ENCODE measurements at places on chromosomes 3 and 15. TPM values are rescaled to one million over a fixed set of nuclear protein-coding genes. Genes with fewer than 3 reads are reported as not detected.

DNA sequence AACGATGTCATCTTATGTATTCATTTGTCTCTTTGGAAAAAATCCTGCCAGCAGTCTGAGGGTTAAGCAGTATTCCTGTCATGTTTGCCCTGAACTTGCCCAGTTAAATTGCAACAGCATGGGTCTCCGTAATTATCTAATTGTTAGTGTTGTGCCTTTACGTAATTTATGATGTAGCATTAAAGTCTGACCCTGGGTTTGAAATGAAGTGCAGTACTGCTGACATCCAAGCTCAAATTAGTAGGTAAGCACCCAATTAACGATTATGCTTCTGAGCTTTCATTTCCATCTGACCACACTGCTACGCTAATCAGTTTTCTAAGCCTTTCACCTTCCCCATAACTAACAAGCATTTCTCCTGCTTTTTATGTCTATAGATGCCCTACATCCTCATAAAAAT, 241.8 kb downstream of the ARRDC4 start:
- DNase-seq: no peak
- H3K27ac ChIP-seq: no peak overlapping the region
- H3K4me3 ChIP-seq: no peak overlapping the region
- no peaks in the 10 kb centered on the region for H3K36me3 ChIP-seq

DNA sequence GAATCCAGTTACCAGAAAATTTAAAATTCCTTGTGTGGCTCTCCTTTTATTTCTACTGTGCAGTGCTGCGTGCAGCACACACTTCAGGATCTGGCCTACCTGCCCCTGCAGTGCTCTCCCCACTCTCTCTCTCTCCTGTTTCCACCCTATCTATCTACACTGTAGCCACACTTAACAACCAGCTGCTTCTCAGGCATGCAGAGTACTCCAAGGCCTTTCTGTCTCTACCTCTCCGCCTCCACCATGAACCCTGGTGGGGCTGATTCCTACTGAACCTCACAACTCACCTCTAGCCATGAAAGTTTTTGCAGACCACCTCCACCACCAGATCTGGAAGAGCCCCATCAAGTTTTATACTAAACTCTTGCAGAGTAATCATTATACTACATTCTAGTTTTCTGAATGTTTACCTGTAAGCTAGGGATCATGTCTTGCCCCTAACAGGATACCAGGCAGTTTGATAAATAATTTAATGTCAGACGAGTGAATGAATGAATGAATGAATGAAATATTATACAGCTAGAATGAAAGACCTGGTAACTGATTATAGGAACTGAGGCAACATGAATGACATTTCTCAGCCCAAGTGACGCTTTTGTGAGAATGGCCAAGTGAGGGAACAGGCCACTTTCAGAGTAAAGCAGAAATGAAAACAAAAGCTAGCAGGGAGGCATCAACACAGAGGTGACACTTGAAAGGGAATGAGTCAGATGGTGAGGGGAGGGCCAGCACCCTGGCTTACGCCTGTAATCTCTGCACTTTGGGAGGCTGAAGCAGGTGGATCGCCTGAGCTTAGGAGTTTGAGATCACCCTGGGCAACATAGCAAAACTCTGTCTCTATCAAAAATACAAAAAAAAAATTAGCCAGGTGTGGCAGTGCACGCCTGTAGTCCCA, 363.5 kb downstream of the FOXP1 start:
- no peak for DNase-seq
- no peaks in the 10 kb centered on the region for H3K4me1 ChIP-seq
- no peaks in the 10 kb centered on the region for H3K36me3 ChIP-seq
- H3K27me3 ChIP-seq: no peaks in the 10 kb centered on the region
- H3K4me3 ChIP-seq: no peak overlapping the region
- H3K27ac ChIP-seq: no peak overlapping the region

DNA sequence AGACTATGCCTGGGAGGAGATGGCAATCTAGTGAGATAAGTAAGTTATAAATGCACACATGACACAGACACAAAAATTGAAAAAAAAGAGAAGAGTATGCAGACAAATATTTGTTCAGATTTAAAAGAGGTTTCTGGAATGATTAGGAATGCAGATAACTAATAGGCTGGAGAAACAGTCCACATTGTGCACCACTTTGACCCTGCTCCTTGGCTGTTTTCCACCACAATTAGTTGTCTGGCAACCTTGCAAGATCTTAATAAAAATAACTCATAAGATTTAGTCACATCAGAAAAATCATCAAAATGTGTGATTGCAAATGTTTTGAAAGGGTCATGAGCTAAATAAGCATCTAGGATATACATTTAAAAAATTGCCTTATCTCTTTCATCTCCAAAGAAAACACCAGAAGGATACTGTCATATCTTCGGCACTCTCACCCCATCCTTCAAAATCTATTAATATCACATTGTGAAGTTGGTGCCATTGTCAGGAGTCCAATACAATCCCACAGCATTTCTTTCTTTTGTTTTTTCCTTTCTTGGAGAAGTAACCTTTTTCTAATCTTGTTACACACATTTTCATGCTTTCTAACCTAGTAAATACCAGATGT, 153.7 kb upstream of the KCNMB2 start:
- DNase-seq: no peak
- no peaks in the 10 kb centered on the region for H3K4me1 ChIP-seq
- no peaks in the 10 kb centered on the region for H3K27me3 ChIP-seq
- no peak overlapping the region for H3K4me3 ChIP-seq

- no peaks in the 10 kb centered on the region for H3K36me3 ChIP-seq
- no peak overlapping the region for H3K27ac ChIP-seq
- no peaks in the 10 kb centered on the region for H3K27me3 ChIP-seq
- peak; percentile 47 for DNase-seq
These were observed 7.7 kb downstream of the RYK start for GRCh38 chr3:134242649-134243617.

DNA sequence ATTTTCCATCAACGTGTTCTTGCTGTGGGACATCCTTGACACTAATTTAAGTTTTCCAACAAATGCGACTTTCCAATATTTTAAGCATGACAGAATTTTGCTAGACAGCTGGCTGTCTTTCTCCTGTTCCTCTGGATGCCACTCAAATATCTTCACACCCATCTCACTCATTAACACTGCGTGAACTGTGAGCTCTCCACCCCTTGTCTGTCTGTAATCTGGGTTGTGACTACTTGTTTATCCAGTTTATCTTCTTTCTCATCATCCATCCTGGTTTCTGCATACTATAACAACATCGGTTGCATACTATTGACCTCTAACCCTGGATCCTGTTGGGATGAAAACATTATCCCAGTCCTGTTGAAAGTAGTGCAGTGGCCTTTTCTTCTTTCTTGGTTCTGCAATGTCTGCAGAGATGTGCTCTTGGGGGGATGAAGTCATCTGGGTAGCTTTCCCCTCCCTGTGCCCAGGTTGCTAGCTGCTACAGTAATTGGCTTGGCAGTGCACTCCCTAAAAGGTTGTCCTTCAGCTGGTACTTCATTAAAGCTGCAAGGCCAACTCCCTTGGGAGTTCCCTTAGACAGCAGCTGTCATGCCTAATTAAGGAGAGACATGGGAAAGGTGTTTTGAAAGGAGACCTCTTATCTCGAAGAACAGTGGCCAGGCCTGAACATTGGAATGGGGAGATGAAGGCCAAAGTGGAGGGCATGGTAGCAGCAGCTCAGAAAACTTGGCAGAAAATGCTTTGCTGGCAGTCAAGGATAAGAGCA, 24.7 kb downstream of the KAT2B start:
- H3K27ac ChIP-seq: no peak overlapping the region
- no peaks in the 10 kb centered on the region for H3K27me3 ChIP-seq
- no peaks in the 10 kb centered on the region for H3K4me1 ChIP-seq
- H3K36me3 ChIP-seq: no peaks in the 10 kb centered on the region

GRCh38 chr15:98785807-98786621, 137.7 kb downstream of the IGF1R start:
- no peak overlapping the region for H3K27ac ChIP-seq
- DNase-seq: no peak
- no peaks in the 10 kb centered on the region for H3K36me3 ChIP-seq
- no peaks in the 10 kb centered on the region for H3K27me3 ChIP-seq

DNA sequence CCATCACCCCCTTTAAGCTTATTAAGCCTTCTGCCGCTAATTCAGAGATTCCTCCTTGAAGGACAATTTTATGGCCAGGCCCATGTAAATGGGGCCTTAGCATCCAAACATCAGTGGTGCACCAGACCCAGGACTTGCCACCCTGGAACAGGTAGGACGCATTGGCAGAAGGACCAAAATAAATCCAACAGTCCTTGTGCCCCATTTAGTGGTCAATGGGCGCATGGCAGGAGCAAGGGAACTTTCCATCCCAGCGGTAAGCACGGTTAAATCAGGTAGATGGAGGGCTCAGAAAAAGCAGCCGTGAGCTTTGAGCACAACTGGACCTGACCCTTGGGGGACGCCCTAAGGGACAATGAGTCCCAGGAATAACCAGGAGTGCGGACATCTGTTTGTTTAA, 540.8 kb upstream of the ROBO1 start:
- H3K4me3 ChIP-seq: no peak overlapping the region
- no peak overlapping the region for H3K27ac ChIP-seq
- H3K36me3 ChIP-seq: no peaks in the 10 kb centered on the region

DNA sequence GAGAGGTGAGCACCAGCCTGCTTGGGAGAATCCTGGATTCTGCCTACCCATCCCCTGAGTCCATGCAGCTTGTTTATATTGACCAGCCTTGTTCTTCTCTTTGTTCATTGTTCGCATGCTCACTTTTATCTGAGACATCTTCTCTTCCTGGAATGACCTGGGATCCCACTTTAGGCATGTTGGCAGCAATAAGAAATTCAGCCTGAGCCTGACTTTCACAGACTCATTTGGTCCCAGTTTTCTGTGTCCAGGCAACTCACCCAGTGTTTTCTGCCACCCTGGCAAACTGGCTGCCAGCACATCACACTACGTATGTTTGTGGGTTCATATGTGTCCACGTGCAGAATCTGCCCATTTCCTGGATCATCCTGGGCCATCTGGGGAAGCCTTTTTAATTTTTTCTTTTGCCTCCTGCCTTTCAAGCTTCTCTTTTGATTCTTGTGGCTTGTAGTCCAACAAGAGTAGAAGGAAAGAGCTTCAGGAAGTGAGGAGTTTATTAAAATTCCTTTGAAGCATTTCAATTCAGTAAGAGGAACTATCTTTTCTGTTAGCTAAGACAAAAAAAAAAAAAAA, 199.9 kb downstream of the FNDC3B start:
- no peak overlapping the region for H3K4me3 ChIP-seq
- no peaks in the 10 kb centered on the region for H3K36me3 ChIP-seq
- no peaks in the 10 kb centered on the region for H3K4me1 ChIP-seq
- H3K27ac ChIP-seq: no peak overlapping the region
- no peak for DNase-seq

GRCh38 chr15:28167042-28167441, 67.9 kb upstream of the OCA2 start:
- H3K4me1 ChIP-seq: no peaks in the 10 kb centered on the region
- no peak overlapping the region for H3K4me3 ChIP-seq
- no peaks in the 10 kb centered on the region for H3K27me3 ChIP-seq
- DNase-seq: no peak
- H3K36me3 ChIP-seq: peaks cover 7% of the 10 kb centered on the region
- H3K27ac ChIP-seq: no peak overlapping the region

DNA sequence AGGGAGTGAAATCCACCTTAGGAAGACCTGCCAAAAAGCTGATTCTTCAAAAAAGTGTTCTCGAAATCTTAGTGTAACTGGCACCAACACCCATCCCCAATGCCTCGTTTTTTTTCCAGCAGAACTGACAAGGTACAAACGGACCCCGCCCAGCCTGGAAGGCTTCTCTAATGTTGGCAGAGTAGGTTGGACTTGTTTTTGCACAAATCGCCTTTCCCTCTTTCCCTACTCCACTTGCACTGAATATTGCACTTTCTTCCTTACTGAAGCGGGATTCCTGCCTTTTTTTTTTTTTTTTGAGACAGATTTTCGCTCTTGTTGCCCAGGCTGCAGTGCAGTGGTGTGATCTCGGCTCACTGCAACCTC, 544 bp upstream of the TIMMDC1 start:
- H3K27ac ChIP-seq: peak overlapping the region; percentile 79
- peak overlapping the region; percentile 81 for H3K4me3 ChIP-seq
- no peaks in the 10 kb centered on the region for H3K27me3 ChIP-seq
- H3K4me1 ChIP-seq: peaks cover 16% of the 10 kb centered on the region
- DNase-seq: no peak

DNA sequence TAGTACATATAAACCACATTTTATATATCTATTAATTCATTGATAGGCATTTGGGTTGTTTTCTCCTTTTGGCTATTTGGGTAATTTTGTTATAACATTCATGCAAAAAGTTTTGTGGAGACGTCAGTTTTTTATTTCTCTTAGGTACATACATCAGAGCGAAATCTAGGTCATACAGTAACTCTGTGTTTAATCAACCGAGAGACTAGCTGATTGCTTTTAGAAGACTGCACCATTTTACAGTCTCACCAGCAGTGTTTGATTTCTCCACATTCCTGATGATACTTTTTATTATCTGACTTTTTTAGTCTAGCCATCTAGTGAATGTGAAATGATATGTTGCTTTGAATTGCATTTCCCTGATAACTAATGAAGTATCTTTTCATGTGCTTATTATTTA, 1019.3 kb downstream of the NSUN3 start:
- no peaks in the 10 kb centered on the region for H3K27me3 ChIP-seq
- no peak overlapping the region for H3K4me3 ChIP-seq
- H3K36me3 ChIP-seq: no peaks in the 10 kb centered on the region

- no peak for DNase-seq
- H3K4me1 ChIP-seq: peaks cover 5% of the 10 kb centered on the region
- H3K36me3 ChIP-seq: no peaks in the 10 kb centered on the region
- H3K4me3 ChIP-seq: no peak overlapping the region
- H3K27me3 ChIP-seq: no peaks in the 10 kb centered on the region
These were observed 37.2 kb upstream of the ACAD9 start for GRCh38 chr3:128841926-128842920.

GRCh38 chr15:93141371-93141794, 52.4 kb upstream of the RGMA start:
- H3K36me3 ChIP-seq: no peaks in the 10 kb centered on the region
- H3K4me1 ChIP-seq: no peaks in the 10 kb centered on the region
- no peaks in the 10 kb centered on the region for H3K27me3 ChIP-seq
- DNase-seq: no peak

DNA sequence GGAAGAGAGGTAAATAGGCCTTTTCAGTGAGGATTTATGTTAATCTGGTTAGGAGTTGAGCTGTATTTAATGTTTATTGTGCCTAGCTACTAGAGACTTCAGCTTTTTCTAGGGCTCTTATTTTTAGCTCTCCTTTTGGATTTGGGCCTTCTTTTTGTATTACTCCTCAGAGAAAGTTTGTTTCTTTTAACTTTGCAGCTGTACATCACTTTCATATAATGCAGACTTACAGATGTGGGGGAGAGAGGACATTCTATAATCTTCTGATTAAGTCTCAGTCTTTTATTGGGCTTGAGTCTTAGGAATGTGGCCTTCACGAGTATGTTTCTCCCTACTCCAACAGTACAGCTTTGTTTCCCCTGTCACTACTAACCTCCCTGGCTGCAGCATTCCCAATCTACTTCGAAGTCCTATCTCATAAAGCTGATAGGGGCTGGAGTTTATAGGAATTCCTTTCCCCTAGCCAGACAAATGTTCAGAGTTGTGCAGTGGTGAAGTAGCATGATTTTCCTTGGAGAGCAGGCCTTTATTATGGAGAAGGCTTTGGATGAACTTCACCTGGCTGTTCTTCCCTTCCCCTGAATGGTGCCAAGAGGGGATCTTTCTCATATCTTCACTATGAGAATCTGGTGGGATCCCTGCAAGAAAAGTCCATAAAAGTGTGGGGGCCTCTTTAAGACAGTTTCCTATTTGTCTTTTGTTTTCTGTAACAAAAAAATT, 82.2 kb upstream of the CBLB start:
- DNase-seq: no peak
- no peak overlapping the region for H3K27ac ChIP-seq
- no peaks in the 10 kb centered on the region for H3K27me3 ChIP-seq
- no peak overlapping the region for H3K4me3 ChIP-seq

Gene HRG
- total RNA-seq: 0.42 TPM

Gene RASGRP1
- total RNA-seq: 1.6 TPM

Gene ZDHHC23
- 22.8 TPM for total RNA-seq

Gene KNSTRN
- 84.1 TPM for total RNA-seq

Gene LOXL1
- total RNA-seq: 14.9 TPM

Gene KBTBD13
- total RNA-seq: not detected
